Inflammatory macrophage treated with lipopolysaccharide for 4 hours (primary cell): ENCODE measurements at places on chromosomes 2 and 18.

DNA sequence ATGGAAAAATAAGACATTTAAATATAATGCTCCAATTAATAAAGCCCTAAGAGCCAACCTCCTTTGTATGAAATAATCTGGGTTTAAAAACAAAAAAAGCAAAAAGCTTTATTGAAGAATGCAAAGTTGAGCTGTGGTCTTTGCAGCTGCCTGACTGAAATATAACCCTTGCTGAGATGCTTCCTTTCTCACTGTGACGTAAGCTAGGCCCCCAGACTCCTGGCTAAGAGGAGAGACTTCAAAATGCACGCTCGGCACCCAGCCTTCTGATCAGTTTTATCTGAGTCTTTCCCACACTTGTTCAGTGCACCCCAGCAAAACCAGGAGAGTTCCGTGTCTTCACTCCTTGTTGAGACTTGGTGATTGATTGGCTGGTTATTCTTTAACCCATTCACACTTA, 115.3 kb downstream of the BCL11A start:
- no peak for DNase-seq

DNA sequence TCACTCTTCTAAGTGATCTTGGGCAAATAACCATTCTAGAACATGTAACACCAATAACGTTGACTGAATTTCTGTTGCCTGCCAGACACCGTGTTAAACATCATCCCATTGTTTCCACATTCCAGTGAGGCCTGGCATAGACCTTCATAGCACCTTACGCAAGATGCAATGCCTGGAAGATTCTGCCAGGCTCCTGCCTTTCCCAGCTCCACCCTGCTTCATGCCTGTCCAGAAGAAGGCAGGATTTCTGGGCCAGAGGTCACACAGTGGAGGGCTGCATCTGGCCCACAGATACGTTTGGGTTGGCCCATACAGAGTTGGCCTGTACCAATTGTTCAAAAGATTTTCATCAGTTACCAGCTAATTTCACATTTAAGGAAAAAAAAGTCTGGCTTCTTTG, 46.3 kb downstream of the EN1 start:
- no peak for DNase-seq

GRCh38 chr18:73168236-73168635, 300.4 kb upstream of the NETO1 start:
- DNase-seq: no peak

GRCh38 chr2:212523756-212524155, 14.8 kb downstream of the ERBB4 start:
- DNase-seq: no peak

GRCh38 chr18:59282341-59282740, 9.1 kb upstream of the RAX start:
- DNase-seq: no peak

DNA sequence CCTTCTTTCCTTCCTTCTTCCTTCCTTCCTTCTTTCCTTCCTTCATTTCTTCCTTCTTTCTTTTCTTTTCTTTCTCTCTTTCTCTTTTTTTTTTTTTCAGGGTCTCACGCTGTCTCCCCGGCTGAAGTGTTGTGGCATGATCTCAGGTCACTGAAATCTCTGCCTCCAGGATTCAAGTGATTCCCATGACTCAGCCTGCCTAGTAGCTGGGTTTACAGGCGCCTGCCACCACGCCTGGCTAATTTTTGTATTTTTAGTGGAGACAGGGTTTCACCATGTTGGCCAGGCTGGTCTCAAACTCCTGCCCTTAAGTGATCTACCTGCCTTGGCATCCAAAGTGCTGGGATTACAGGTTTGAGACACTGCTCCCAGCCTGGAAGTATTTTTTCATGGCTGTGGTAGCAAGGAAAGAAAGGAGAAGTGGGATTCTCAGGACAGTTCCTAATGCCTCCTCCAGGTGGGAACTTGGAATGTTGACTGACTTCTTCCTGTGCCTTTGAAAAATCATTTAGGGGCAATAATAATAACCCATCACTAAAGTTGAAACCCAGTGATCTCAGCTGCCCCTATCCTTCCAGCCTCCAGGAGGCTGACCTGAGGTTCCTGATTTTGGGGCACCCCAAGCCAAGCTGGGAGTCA, 89.3 kb upstream of the CELF4 start:
- no peak for DNase-seq

DNA sequence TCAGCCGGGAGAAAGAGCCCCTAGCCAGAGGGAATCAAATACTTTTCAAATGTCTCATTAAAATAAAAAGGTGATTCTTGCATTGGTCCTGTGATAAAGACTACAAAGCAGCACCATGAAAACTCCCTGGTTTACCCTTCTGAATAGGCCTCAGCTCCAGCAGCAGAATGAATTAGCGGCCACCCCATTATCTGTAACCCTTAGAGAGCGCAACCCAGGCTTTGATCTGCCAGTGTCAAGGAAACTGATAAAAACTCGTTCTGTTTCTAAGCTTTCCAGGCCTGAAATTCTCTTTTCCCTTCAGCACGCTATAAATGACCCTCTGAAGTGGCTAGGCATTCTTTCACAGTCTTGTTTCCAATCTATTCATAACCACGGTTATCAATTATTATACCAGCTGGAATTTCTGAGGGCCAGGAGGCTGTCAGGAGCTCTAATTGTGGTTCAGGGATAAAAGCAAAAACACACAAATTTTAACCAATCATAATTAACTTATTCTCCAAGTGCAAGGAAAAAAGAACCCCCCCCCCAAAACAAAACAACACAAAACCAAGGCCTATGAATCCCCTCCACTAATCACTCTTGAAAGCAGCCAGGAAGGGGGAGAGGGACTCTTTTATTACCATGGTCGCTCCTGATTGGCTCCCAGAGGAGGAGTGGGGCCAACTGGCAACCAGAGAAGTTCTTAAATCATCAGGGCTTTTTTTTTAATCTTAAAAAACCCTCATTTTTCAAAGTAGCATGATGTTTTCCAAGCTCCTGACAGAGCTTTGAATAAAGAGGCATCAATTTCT, 258.9 kb downstream of the CYRIA start:
- DNase-seq: no peak

- no peak for DNase-seq
These were observed 9.5 kb downstream of the KCNG2 start for GRCh38 chr18:79806976-79807841.

- no peak for DNase-seq
These were observed 25.7 kb downstream of the HJURP start for GRCh38 chr2:233828546-233829192.

DNA sequence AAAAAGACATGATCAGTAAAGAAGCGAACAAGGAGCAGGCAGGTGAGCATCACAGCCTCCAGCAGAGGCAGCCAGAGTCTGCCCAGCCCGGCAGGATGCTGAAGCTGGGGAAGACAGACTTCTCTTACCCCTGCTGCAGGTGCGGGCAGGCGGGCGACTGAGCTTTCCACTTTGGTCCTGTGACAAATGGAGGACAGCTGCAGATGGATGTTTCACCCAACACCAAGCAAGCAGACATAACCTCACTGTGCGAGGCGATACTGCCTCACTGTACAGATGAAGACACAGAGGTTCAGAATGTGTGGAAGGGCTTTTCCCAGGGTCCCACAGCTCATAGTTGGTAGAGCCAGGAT, 251.0 kb downstream of the AFF3 start:
- no peak for DNase-seq

GRCh38 chr2:106886916-106887758, 1.2 kb upstream of the ST6GAL2 start:
- no peak for DNase-seq

DNA sequence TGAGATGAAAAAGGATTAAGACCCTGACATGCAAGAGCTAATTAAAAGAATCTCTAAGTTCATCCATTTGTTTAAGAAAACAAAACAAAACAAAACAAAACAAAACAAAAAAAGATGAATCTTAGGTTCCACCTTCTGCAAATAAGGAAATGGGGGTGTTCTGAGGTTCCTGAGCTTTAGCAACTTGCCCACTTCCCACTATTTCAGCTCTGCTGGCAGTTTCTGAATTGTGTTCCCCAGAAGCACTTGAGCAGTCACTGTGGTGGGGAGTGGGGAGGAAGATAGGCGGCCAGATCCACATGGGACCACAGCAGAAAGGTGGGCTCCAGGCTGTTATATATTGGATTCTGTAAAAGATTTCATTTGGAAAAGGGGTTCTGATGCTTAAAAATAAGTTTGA, 20.3 kb downstream of the INO80C start:
- peak; percentile 89 for DNase-seq

- no peak for DNase-seq
These were observed 37.2 kb upstream of the SCLY start for GRCh38 chr2:238023608-238024007.

DNA sequence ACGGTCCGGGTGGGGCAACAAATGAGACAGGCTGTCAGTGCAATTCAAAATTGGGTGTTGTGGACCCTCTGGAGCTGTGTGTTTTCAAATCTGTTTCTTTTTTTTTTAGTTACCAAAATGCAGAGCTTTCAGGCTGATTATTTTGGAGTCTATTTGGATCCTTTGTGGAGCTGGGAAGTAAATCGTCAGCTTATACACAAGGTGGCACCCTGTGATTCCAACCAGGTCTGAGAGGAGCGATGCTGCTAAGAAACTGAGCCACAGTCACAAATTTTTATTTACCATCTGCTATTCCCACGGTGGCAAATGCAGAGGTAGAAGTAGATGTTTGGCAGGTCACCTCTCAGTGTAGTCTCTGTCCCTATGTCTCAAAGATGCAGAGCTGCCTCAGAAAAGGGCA, 3.8 kb upstream of the EPC2 start:
- DNase-seq: no peak

DNA sequence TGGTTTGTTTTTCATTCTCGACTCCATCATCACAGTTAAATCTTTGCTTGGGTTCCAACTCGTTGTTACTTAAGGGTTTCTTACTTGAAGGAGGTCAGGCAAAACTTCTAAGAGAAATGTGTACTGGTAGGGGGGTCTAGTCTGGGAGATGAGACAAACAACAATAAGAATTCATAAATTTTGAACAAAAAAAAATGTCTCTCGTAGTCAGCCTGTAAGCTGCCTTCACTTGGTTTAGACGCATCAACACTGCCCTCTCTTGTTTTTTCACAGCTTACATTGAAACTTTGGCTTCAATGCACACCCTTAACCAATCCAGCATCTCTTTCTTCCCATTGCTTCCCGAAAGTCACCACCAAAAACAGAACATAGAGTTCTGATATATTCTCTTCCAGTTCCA, 576.4 kb upstream of the PIK3C3 start:
- DNase-seq: no peak

GRCh38 chr18:23827681-23828080, 138.4 kb downstream of the LAMA3 start:
- DNase-seq: no peak
